ENCODE measurements at places on chromosomes 12 and 14.

DNA sequence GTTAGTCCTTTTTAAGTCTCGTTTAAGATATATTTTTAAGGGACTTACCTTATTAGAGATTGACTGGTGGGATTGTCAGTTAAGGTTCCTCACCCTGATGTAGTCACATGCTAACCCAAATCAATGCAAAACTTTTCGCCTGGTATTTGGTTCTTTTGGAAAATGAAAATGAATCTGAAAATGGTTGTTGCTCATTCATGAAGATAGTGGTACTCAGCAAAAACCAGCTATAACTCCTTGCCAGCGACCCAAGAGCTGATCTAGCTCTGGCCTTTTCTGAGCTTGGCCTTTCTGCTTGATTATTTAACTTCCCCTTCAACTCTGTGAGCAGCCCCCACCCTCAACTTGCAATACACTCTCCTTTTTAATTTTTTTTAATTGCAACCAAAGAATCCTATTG lies 85.0 kb upstream of the GTF2A1 start:
- DNase-seq, result no peak

- DNase-seq, result no peak
Observed at GRCh38 chr12:823028-823698, 70.8 kb downstream of the WNK1 start.

GRCh38 chr12:123031171-123031845 lies 50.8 kb downstream of the ARL6IP4 start:
- no peak for DNase-seq

GRCh38 chr14:59120921-59121320 lies 67.5 kb upstream of the DAAM1 start:
- DNase-seq, result no peak

- DNase-seq, result peak; percentile 92
Observed at GRCh38 chr12:121799156-121799841, 4.5 kb upstream of the SETD1B start.

- no peak for DNase-seq
Observed at GRCh38 chr12:53191096-53191884, 10.6 kb upstream of the CSAD start.

DNA sequence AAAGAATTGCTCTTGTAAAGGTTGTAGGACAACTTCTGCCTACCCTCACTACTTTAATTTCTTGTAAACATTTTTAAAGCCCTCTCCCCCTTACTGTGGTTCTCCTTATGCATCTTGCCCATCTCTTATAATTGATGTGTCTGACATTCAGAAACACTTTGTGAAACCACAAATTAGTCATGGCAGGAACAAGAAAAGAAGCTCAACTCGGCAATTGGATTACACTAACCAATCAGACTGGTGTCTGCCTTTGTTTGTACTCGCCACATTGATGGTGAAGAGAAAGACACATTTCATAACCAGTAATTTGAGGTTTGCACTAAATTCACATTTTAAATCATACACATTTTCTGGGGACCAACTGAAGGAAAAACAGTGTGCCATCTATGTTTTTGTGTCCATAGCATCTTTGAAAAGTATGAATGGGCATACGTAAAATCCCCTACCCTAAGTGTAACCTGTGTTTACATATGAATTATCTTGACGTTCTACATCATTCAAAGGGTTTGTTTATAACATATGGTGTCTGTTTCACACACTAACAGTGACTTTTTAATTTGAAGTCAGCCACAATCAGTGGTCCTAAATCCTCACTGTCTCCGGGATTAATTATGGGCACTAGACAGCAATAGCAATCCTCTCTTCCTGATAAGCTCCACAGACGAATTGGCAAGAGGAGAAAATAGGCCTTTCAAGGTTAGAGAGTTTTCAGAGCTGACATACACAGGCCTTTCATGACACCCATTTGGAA lies 49.9 kb downstream of the OTX2 start:
- DNase-seq, result no peak

DNA sequence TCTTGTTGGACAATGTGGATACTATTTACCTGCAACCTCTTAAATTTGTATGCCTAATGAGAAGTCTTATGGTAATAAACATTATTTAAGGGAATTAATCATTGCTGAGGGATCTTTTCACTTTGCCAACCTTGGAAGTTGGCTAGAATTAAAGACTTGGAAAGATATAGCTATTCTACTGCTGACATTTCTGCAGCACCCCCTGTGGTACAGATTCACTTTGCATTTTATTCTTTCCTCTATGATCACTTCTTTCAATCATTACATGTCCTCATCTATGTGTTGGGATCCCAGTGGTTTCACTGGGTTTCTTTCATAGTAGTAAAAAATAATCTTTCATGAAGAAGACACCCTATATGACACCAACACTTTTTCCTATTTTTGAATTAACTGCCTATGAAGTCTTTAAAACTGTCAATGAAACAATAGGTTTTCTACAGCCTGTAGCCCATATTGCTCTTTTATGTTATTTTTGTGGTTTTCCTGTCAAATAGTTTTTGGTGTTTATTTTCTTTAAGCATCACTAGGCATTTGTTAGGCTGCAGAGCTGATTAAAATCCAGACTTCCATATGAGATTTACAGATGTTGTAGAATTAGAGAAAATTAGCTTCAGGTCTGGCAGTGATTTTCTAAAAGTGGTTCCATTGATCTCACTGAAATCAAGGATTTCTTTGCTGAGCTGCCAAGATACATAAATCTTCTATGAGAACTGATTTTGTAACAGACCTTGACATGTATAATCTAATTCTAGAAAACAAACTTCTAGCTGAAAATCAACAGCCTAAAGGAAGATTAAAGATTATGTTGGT lies 256.1 kb downstream of the NAV3 start:
- DNase-seq, result no peak

GRCh38 chr14:95818581-95818980 lies 58.1 kb upstream of the TUNAR start:
- no peak for DNase-seq

- DNase-seq, result no peak
Observed at GRCh38 chr14:94045563-94046345, 19.6 kb downstream of the OTUB2 start.

DNA sequence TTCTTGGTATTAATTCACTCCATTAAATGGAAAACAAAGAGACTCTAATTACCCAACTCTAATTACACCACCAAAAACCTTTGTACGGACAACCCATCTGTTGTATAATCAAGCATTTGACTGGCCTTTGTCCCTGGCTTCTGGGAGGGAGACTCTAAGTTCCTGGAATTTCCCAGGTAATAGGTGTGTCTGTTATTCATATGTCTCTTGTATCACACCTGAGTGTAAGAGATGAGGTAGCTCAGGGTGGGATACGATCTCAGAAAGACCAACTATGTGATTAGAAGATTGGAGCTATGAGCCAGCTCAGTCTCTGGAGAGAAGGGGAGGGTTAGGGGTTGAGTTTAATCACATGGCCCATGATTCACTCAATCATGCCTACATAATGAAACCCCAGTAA lies 94.7 kb upstream of the PLXNC1 start:
- DNase-seq, result no peak

DNA sequence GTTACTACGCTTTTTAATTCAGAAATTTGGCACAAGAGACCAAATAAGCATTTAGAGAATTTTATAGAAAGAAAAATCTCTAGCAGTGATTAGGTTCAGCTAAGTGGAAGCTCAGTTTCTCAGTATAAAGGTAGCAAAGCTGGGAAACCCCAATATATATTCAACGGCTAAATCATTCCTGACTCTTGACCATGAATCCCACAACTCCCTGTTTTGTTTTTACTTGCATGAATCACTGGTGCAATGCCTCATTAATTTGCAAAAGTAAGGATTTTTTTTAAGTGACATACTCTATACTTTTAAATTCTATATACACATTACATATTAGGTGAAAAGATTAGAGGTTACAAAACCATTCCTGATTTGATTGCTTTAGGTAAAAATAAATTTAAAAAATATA lies 74.3 kb upstream of the PLEKHG7 start:
- DNase-seq, result no peak

- DNase-seq, result peak; percentile 75
Observed at GRCh38 chr12:49827401-49828099, 663 bp downstream of the NCKAP5L start.

- peak; percentile 67 for DNase-seq
Observed at GRCh38 chr12:124913474-124914391, 717 bp downstream of the UBC start.

- peak; percentile 62 for DNase-seq
Observed at GRCh38 chr12:538731-539539, 79.2 kb downstream of the B4GALNT3 start.

DNA sequence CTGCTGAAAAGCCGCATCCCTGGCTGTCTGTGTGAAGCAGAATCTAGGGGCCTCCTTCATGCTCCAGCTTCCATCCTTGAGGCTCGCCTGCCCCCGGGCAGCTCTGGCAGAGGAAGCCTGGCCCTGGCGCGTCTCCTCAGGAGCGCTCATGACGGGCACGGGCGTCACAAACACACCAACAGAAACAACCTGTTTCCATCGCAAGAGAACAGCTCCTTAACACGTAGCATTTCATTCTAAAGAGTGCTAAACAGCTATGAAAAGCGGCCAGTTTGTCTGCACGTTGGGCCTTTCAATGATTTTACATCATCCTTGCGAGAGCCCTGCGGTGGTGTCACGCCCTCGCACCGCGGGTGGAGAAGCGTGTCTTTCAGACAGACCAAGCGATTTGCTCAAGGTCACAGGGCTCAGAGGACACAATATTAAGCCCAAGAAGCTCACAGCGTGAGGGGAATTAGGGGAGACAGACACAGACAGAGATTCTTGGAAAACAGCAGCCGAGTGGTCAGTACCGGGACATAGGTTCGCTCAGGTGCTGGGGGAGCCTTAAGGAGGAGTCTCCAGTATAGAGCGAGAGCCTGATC lies 4.9 kb downstream of the ADGRD1 start:
- no peak for DNase-seq

DNA sequence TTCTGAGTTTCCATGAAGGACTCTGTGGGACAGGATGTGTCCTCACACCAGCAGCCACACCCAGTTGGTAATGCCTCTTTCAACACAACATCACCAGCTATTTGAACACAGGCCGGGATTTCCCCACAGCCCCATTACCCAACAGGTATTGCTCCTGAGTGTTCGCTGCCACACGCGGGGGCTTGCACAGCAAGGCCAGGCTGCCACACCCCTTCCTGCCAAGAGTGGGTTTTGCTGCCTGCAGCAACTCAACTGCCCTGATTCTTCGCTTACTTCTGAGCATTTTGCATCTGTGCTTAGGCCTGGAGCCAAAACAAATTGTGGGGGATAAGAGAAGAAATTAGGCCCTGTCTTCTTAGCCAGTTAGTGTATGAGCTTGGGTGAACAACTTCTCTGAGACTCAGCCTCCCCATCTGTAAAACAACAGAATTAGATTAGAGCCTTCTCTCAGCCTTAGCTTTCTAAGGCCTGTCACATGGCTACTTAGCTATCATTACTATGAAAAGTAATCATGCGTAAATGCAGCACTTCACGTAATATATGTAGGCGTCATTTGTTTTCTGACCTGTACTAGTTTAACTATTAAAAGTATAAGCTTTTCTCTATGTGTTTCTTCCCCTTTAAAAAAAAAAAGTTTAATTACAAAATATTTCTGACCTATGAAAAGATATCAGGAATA lies 20.0 kb downstream of the CKAP4 start:
- DNase-seq, result peak; percentile 52

DNA sequence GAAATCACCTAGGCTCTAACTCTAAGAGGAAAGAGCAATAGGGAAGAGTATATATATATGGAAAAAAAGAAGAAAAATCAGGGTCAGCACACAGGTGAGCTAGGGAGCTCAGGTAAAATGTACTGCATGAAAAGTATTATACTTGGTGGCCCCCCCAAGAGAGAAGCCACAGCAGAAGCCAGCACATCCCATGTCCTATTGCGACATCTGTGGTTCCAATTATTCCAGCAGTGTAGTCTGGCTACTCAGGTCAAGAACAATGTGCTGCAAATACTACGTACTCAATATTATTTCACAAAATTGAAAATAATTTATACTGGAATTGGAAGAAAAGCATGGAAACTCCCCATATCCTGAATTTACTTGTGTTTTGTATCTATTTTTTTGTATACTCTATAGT lies 85.5 kb downstream of the CEP83 start:
- no peak for DNase-seq

GRCh38 chr14:105209091-105209490 lies 28.0 kb upstream of the NUDT14 start:
- no peak for DNase-seq

- peak; percentile 69 for DNase-seq
Observed at GRCh38 chr14:85175556-85175955, 354.4 kb upstream of the FLRT2 start.

- DNase-seq, result peak; percentile 38
Observed at GRCh38 chr12:62977418-62977817, 42.5 kb upstream of the PPM1H start.

GRCh38 chr14:99282261-99283050 lies 10.5 kb upstream of the BCL11B start:
- no peak for DNase-seq

- no peak for DNase-seq
Observed at GRCh38 chr12:19960527-19960926, 407.8 kb upstream of the PDE3A start.

DNA sequence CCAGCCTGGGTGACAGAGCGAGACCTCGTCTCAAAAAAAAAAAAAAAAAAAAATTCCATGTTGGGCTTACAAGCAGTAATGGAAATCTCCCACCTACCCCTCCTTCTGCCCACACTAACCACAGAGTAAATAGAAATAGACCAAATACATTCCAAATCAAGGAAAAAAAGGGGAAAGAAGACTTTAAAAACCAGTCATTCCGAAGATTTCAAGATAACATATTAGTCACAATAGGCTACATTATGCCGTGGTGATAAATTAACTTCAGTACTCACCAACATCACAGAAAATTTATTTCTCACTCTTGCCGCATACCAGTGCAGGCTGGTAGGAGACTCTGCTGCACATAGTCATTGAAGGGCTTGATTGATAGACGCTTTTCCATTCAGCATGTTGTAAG lies 15.5 kb upstream of the ETV6 start:
- DNase-seq, result peak; percentile 52

GRCh38 chr14:95515080-95515489 lies 1.4 kb downstream of the SYNE3 start:
- peak; percentile 72 for DNase-seq

- peak; percentile 21 for DNase-seq
Observed at GRCh38 chr12:82299319-82300025, 58.7 kb downstream of the CCDC59 start.

- DNase-seq, result peak; percentile 69
Observed at GRCh38 chr14:60090864-60091519, 731 bp upstream of the PCNX4 start.

GRCh38 chr14:90060965-90061684 lies 669 bp upstream of the KCNK13 start:
- DNase-seq, result no peak

GRCh38 chr14:69152181-69152901 lies 578 bp downstream of the DCAF5 start:
- DNase-seq, result peak; percentile 33

GRCh38 chr12:56954958-56955355 lies 2.5 kb downstream of the RDH16 start:
- no peak for DNase-seq

DNA sequence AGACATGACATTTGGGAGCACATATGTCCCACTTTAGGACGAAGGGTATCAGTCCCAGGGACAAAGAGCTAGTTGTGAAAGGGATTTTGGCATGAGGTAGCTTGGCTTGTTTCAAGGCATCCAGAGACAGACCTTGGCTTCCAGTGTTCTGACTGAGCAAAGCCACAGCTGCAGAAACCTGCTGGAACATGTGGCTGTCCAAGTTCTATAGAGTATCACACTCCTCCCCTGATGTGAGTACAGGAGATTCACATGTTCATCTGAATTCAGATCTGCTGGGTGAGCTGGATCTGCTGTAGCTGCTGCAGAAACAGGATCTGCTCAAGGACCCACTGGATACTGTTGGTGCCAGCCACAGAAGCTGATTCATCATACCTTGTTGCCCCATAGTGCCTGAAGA lies 10.1 kb upstream of the C14orf39 start:
- no peak for DNase-seq

Measured in AG10803 (cell line).